Umbilical cord (tissue), 2 donors: ENCODE measurements at places on chromosomes 5 and 9. TPM values are rescaled to one million over a fixed set of nuclear protein-coding genes. Genes with fewer than 3 reads are reported as not detected.

MTAP gene
- total RNA-seq = 60.7 TPM

SUSD3 gene
- not detected for total RNA-seq

DNA sequence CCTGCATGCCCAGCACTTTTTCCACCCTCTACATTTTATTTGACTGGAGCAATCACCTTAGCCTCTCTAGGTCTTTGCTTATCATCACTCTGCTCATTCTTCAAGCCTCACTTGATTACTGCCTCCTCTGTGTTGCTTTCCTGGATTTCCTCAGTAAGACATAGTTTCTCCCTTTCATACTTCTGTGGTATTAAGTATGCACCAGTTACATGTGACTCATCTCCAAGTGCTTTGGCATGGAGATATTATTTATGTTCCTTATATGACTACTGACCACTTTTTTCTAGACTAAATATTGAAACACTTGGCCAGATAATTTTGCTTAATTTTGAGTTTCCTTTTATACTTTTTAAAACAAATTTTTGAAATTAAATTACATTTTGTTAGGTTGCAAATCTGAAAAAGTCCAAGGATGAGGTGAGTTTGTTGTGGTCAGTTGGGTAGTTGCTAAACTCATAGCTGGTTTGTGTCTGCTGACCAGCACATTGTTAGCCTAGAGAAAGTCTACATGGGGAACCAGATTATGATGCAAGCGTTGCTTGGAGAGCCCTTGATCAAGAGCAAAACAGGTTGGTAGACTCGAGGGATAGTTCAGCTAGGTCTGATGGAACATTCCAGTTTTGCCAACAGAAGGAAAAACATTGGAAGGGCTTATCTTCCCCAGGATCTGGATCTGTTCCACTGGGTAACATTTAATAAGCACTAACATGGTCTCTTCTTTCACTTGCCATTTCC lies 140.2 kb downstream of the TMC1 start:
- DNase-seq = peak; percentile 61

DNA sequence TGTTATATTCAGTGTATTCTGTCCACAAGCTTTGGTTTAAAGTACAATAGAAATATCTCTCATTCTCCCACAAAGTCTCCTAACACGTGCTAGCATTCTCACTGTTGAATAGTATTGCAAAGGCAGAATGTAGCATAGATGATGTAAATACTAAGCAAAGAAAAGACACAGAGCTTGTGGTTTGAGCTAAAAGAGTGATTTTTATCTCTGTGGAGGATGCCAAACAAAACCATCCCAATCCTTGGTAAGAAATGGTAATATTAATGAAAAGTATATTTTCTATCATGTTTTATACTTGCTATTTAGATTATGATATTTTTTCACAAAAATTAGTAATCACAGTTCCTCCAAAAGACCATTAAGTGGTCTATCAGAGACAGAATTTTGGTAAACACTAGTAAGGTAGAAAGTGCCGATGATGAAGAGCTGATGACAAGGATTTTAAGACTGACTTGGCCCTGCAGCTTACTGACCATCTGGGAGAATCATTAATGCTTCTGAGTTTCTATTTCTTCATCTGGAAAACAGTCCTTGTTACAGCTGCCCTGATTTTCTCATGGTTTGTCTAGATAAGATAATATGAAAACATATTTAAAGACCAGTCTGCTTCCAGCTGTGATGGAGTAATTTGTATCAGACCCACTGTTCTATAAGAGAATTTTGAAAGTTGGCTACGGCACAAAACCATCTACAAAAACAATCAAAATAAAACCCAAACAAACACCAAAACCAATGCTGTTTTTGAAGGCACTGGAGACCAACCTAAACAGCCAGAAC lies 510.2 kb downstream of the SPATA31D1 start:
- peak; percentile 46 for DNase-seq

- DNase-seq = no peak
Measured at GRCh38 chr9:93922535-93922934, 32.6 kb downstream of the BARX1 start.
